ENCODE measurements at places on chromosomes 2 and 18.

- peak; percentile 21 for DNase-seq
These were observed 338.7 kb downstream of the HRH4 start for GRCh38 chr18:24799176-24799575.

DNA sequence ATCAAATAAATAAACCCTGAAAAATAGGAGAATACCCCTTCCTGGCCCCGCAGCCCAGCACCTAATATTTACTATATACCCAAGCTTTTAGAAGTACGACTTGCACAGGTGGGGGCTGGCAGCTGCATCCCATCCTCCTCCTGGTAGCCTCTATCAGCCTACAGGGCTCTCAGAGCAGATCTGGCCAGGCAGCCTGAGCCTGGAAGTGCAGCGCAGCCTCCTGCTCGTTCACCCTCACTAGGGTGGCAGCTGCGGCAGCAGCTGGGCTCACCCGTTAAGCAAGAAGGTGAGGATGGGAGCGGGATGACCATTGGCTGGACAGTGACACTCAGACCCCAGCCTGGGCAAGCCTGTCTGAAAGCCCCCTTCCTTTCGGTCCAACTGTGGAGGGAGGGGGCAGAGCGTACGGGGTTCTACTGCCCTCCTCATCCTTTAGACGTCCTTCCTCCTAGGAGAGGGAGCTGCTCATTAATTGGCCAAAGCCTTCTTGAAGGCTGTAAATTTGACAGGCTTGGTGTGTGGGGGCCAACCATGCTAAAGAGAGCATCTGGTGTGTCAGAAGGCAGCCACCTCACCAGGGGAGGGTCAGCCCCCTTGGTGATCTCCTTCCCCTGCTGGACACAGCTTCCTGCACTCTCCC, 23.3 kb downstream of the MPHOSPH10 start:
- DNase-seq: no peak

DNA sequence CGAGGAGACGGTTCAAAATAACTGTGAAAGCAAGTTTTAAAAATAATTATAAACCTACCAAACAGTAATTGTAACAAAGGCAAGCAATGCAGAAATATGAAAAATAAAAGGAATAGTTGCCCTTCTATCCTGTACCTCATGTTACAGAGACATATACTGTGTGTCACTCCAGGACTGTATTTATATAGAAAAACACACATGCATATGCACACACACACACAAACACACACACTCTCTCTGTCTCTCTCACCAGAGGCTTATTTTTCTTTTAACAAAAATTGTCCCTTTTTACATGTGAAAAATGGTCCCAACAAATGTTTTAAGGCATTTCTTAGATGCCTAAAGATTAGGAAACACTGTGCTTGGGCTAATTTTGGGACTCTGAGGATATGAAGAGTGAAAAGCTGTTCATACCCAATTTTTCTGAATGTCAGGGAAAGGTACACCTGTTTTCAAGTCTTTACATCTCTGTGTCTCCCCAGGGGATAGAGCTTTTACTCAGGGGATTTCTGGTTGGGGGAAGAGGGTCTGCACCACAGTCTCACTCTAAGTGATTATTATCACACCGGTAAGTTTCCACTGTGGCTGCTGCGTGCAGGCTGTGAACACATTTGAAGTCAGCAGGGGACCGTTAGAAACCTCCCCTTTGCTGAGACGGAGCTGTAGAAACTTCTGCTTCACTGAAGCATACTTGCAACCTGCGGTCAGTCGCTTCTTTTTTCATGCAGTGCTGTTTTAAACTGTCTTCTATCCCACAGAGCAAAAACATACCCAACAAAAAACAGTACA, 51.4 kb upstream of the SPAG16 start:
- peak; percentile 33 for DNase-seq

DNA sequence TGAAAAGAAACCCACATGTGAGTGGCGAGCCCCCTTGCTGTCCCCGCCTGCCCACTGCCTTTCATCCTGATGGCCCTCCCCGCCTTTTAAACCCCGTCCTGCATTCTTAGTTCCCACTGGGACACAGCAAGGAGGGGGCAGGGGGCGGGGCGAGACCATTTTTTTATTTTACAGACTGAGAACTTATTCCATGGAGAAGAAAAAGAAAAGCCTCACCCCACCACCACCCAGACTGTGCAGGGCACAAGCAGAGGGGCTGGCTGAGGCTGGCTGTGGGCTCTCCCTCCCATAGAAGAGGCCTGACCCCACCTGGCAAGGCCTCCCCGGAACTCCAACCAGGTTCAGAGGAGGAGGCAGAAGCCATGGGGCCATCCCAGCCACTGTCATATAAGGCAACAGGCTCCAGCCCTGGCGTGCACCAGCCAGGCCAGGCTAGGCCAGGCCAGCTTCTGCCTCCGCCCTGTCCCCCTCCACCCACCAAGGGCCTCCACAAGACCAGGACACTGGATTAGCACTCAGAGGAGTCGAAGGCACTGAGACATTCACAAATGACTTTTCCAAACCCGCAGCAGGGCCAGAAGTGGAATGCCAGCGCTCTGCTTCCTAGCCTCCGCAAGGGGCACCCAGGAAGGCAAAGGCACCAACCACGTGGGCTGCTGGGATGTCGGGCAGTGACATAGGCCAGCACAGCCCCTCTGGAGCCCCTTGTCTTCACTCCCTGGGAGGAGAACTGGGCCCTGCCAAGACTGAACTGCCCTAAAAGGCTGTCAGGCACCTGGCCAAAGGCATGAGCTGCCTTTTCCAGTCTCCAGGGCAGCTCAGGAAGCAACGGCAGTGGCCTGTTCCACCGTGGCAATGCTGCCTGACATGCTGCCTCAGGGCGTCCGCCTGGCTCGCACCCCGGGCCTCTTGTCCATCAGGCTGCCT, 37.5 kb upstream of the SEMA4C start:
- DNase-seq: peak; percentile 78

DNA sequence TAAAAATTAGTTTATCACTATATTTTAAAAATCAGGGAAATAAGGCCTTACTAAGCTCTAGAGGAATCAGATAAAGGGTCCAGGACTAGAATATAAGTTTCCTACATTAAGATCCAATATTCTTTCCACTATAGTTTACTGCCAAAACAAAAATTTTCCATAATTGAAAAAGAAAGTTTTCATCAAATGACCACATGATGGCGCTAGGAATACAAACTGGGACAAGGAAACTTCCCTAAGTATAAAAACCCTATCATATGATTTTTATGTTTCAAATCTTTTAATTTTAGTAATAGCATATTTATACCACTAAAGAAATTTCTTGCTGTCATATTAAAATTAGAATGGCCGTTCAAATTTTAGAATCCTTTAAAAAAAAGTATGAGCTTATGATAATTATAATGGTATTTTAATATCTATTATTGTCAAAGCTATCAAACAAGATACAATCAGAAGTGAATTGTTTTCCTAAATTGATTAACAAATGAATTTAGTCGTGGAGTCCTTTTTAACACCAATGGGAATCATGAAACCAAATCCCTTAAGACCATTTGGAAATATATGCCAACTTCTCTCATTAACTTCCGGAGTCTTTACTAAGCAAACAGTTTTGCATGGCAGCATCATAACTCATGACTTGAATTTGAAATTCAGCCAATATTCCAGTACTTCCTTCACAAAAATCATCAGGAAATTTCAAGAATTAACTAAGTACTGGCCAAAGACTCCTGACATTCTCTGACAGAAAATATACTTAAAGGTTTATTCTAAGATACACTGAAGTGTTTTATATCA, 70.3 kb downstream of the SCN1A start:
- DNase-seq: peak; percentile 37

GRCh38 chr2:238986491-238987351, 138.8 kb downstream of the TWIST2 start:
- no peak for DNase-seq

DNA sequence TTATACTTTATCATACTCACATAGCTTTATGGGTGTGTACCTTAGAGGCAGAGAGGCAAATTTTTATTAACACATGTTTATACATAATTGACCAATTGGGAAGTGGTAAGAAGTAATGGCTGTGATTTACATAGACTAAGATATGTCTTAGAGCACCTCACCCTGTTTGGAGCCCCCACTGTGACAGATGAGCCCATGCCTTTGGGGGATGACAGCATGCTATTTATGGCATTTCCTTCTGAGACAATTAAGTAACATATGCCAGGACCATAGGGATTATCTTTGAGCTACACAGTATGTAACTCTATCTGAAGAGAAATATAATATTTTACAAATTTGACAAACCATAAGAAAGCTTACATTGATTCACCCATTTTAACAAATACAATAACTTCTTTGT, 1655.3 kb upstream of the ACVR2A start:
- DNase-seq: no peak
